ENCODE measurements at places on chromosomes 6 and 20.

DNA sequence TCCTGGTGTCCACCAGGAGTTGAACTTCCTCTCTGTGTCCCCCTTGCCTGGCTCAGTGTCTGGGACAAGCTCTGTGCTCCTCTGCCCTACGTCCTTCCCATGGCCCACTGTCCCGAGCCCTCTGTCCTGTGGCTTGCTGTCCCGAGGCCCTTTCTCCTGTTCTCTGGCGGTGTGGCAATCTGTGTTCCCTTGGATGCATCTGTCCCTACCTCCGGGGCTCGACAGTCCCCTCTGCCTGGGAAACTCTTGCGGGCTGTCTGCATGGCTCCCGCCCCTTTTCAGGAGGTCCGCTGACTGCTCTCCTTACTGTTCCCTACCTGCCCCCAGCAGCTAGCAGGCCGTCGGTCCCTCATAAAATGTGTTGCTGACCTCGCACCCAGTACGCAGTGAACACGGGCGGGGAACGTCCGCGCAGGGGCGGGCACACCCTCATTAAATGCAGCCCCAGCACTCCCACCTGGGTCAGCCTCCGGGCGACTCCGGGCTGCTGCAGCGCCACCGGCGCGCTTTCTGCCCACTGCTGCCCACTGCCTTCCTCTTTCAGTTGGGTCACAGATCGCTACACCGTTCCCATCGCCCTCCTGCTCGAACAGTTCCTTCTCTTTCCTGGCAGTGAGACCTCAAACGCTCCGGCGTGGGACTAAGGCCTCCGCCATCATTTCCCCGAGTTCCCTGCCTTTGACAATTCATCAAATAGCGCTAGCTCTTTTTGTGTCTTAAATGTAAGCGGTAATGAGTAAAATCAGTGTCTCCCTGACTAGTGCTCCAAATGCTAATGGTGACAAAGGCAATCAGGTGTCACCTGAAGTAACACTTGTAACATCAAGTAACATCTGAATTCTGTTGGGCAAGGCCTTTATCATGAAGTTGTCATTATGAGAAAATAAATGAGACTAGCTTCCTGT lies 60.5 kb downstream of the RSPH3 start:
- DNase-seq: no peak

DNA sequence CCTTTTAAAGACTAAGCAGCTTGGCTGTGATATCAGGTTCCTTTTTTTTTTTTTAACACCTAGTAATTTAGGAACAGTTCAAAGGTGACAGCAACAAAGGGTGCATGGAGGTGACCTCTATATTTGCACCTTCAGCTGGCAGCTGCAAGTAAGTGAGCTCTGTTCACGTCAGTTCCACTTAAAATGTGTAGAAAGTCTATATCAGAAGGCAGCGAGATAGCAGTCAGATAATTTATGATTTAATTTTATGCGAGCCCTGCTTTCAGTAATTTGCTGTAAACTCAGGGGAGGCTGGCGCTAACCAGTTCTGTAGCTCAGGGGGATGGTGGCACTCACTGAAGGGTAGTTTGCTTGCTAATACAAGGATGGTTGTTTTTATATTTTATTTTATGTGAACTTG lies 602.8 kb upstream of the MMS22L start:
- no peak for DNase-seq

GRCh38 chr6:25414168-25414567 lies 135.0 kb downstream of the CARMIL1 start:
- no peak for DNase-seq

DNA sequence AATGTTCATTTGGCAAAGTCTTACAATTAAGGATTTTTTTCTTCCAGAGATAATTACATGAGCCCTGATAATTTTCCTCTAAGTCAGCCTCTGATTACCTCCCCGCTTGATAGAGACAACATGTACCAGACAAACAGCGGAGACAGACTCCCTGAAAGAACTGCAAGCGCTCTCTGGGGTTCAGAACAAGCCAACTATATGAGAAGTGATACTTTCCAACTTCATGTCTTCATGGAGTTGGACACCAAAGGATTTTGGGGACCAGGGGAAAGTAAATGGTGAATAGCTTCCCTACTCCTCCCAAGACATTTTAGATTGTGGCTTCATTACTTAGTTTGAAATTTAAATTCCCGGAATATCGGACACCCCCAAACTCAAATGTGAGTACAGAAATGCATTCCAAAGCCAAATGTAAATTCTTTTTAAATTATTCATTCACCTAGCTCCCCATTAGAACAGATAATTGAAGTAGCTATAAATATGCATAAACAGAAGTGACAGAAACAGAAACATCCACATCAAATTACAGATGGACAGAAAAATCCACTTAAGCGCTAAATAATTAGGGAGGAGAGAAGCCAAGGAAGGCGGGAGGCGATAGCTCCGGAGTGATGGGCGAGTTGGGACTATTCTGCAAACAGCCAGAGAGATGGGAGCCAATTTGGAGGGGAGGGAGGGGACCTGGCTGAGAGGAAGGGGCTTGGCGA lies 129.7 kb upstream of the AKAP12 start:
- DNase-seq: no peak

- no peak for DNase-seq
These were observed 105.8 kb downstream of the BACH2 start for GRCh38 chr6:90190752-90191395.

- no peak for DNase-seq
These were observed 79.0 kb upstream of the SPACA1 start for GRCh38 chr6:87968435-87969278.

All from NCI-H187 treated with DMSO at 0.1 percent for 48 hours (cell line).